Glomerular endothelial cell (primary cell): ENCODE measurements at places on chromosomes 4 and X.

GRCh38 chr4:4182835-4183568 lies 43.7 kb downstream of the OTOP1 start:
- DNase-seq: no peak

GRCh38 chr4:132614682-132615081 lies 534.4 kb upstream of the PCDH10 start:
- no peak for DNase-seq

GRCh38 chrX:131277543-131278136 lies 11.5 kb downstream of the IGSF1 start:
- no peak for DNase-seq

GRCh38 chrX:27463187-27463586 lies at the start of gene PPP4R3C:
Gene PPP4R3C, minus strand, starts transcription at chrX:27463341. Its CDS starts 45 bp downstream, at chrX:27463296.
- no peak for DNase-seq

- no peak for DNase-seq
Observed at GRCh38 chr4:40232610-40233009, 35.8 kb downstream of the RHOH start.

DNA sequence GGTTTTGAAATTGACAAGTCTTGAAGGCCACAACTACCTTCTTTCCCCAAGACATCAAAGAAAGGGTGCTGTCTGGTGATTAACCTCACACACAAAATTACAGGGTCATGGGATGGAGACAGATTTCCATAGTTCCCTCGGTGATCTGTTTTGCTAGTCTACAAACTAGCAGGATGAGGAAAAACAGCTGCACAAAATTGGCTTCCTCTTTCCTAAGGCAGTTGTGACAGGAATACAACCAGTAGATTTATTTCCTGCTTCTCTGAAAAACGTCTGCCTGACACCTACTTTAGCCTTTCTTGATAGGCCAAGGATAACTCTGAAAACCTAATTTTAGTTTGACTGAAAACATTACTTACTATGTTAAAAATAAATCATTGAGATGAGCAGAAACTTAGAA lies 39.6 kb downstream of the DKK2 start:
- no peak for DNase-seq
